ENCODE measurements at places on chromosomes 11 and 22.

GRCh38 chr11:57497303-57498247 is 17.9 kb downstream of the SLC43A1 start:
- DNase-seq = no peak

DNA sequence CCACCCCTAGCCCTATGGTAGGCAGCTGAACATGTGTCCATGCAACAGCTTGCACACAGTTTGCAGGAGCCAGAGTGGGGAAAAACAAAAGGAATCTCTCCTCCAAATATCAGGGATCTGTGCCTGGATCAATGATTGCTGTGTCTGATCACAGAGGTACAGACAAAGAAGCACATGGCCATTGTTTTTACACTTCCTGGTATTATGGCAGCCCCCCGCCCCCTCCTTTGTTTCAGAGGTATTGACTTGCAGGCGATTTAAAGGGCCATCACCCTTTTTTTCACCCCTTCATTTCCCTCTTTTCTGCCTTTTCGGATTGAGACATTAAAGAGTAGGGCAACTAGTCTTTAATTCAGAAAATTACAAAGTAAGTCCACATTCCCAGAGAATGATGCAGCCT is 453.0 kb upstream of the LUZP2 start:
- DNase-seq = no peak

- no peak for DNase-seq
Measured at GRCh38 chr11:91264481-91264880, 960.1 kb upstream of the FAT3 start.

GRCh38 chr11:92308366-92308765 is 83.7 kb downstream of the FAT3 start:
- no peak for DNase-seq

GRCh38 chr11:67023957-67024353 is 1.0 kb downstream of the SYT12 start:
- DNase-seq = no peak

- DNase-seq = no peak
Measured at GRCh38 chr11:114368918-114369680, 31.2 kb downstream of the C11orf71 start.

GRCh38 chr22:47304191-47304831 is 541.9 kb downstream of the TBC1D22A start:
- no peak for DNase-seq

GRCh38 chr11:40938002-40938401 is 521.5 kb downstream of the LRRC4C start:
- DNase-seq = no peak

DNA sequence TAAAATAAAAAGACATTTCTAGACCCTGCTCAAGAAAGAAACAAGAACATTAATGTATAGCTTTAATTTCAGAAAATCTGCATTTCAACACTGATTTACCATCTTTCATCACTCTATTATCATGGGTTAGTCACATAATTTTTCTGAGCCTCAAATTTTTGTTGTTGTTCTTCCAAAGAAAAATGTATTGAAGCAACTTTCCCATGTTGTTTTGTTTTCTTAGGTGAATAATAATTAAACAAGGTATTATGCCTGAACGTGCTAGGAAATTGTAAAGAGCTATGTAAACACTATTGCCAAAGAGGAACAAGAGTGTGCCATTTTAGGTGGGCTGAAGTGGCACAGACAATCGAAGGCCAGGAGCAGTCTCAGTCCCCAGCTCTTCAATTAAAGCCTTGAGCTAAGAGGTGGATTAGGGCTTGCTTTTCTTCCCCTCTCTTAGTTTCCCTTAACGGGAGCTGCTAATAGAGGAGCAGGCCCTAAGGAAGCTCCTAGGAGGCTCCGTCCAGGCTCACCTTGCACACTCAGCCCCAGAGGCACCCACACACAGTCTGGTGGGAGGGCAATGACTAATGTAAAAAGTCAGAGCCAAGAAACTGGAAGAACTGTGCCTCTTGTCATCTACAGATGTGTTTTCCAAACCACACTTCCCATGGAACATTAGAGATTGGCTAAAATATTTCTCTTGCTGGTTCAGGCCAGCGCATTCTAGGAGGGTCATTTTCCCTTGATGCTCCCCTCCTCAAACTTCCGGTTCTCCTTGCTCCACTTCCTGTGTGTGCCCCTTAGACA is 8.8 kb upstream of the UBASH3B start:
- no peak for DNase-seq

DNA sequence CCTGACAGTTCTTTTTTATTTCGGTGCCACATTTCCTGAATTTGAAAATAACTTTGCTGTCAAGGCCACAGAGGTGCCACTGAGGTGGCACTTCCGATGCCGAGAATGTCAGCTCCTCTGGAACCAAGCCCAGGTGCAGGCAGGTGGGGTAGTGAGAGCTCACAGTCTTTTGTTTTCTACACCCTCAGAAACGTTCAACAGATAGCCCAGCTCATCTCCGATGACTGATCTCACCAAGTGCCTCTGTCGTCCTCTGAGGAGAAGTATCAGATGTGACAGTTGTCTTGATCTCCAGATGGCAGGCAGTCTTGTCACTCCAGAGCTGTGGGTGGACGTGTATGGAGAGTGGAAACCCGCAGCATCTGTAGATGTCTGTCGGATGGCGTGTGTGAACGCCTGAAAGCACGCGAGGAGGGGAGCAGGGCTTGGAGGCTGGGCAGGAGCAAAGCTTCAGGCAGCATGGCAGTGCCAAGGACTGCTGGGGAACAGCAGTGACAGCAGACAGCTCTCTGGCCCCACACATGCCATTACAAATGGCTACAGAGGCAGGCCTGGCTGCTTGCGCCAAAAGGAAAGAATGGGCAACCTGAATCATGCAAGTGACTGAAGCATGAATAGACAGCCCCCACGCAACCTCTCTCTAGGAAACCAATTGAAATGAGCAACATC is 877.0 kb downstream of the OPCML start:
- no peak for DNase-seq

GRCh38 chr11:66068154-66068821 is 1.8 kb upstream of the PACS1 start:
- peak; percentile 87 for DNase-seq

GRCh38 chr11:78048561-78048960 is 15.1 kb upstream of the THRSP start:
- no peak for DNase-seq

- no peak for DNase-seq
Measured at GRCh38 chr11:46485856-46486443, 94.4 kb upstream of the CHRM4 start.

DNA sequence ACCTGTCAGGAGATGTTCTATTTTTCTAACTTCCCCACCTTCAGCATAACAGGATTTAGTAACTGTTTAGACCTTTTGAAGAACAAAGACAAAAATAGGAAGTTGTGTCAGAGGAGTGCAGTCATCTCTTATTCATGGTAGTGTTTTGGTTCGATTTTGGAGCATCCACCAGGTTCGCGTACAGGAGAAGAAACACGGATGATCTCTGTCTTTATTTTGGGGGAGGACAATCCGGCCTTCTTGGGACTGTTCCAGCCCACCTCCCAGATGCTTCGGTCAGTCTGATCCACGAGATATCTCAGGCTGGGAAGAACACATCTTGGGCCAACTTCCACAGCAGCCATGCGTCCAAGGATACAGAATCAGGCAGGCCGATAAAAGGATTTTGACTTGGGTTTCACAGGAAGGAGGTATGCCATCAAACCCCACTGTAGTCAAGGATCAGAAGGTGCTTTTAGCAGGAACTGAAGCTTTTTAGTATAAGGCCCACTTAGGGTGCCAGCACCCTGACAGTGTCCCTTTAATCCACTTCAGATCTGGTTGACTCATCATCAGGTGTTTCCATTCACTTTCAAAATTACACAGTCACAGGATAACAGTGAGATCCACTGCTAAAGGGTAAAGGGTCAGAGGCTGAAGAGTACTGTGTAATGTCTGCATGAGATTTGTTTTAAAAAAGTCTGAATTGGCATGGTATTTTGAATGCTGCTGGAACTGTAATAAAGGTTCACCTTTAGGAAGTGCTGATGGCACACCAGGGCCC is 16.5 kb downstream of the PATZ1 start:
- no peak for DNase-seq

DNA sequence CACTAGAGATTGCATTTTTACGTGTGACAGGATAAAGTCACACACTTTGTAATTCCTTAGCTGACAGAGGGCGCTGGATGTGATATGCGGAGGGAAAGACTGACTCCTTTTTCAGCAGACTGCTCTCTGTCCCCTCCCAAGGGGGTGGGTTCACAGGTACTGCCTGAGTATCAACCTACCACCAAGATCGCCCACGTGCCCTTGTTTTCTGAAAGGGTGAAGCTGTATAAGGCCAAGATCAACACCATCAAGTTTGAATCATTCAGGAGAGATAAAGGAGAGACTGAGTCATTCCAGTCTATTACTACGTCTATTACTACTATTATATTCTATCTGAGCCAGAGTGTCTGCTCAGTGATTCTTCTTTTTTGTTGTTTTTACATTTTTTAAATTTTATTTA is 30.7 kb downstream of the BUD13 start:
- DNase-seq = no peak

GRCh38 chr22:26781596-26781995 is 124.2 kb downstream of the MIAT start:
- DNase-seq = no peak

Measured in ecto neural progenitor cell (in vitro differentiated cells).